Activated CD4-positive, alpha-beta T cell treated with anti-CD3 and anti-CD28 coated beads for 36 hours (primary cell): ENCODE measurements at places on chromosomes 5 and 9. TPM values are rescaled to one million over a fixed set of nuclear protein-coding genes. Genes with fewer than 3 reads are reported as not detected.

SH3TC2 gene
- total RNA-seq = not detected

DNA sequence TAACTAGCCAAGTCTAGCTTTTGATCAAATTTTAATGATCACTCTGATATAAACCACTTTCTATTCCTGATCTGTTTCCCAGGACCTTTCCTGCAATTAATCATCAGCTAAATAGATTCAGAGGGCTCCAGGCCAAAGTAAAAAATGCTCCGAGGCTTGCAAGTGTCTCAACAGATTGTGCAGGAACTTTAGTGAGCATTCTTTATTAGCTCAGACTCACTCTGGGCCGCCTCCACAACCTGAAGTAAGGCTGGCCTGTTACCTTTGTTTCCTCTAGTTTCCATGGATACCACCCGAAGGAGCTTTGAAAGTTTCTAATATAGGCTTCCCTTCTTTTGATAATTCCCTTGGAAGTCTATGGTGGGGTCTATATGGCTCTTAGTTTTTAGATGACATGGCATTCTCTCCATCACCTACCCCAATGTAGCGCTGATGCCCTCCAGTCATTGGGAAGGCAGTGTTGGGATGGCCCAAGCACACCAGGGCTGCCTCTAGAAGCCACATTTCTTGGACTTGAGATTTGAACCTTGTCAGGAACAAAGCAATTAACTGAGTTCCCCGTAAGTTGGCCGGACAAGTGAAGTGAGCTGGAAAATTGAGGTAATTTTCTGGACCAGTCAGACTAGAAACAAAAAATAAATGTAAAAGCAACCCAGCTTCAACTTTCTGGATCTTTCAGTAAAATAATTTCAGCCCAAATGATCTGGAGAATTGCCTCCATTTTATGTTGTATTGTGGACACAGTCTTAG lies 97.6 kb upstream of the LHFPL2 start:
- no peak overlapping the region for H3K27ac ChIP-seq
- no peaks in the 10 kb centered on the region for H3K36me3 ChIP-seq
- no peak overlapping the region for H3K4me3 ChIP-seq
- no peak for DNase-seq
- H3K27me3 ChIP-seq = no peaks in the 10 kb centered on the region

DNA sequence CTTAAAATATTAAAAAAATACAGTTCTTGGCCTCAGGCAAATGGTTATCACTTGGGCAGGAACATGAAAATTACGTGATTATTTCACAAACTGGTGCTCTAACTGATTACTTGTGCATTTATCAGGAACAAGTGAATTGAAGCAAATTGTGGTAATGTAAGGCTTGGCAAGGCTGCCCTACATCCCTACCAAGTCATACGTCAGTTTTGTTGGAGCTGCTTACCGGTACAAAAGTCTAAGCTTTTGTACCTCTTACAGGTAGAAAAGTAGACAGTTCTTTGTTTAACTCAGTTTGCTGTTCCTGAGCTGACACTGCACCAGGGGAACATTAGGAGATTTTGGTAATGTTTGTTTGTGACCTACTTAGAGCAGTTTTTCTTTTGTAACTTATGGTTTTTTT lies 2.2 kb downstream of the G3BP1 start:
- H3K27me3 ChIP-seq = no peaks in the 10 kb centered on the region
- H3K36me3 ChIP-seq = peaks cover 46% of the 10 kb centered on the region
- peaks cover 53% of the 10 kb centered on the region for H3K4me1 ChIP-seq
- DNase-seq = no peak

- no peak overlapping the region for H3K4me3 ChIP-seq
- no peaks in the 10 kb centered on the region for H3K27me3 ChIP-seq
- peaks cover 4% of the 10 kb centered on the region for H3K4me1 ChIP-seq
- peaks cover 36% of the 10 kb centered on the region for H3K36me3 ChIP-seq
- peak; percentile 24 for DNase-seq
These were observed 46.3 kb downstream of the BICD2 start for GRCh38 chr9:92718086-92719001.

GRCh38 chr5:138716456-138716924 lies 36.7 kb upstream of the CTNNA1 start:
- H3K4me1 ChIP-seq = peaks cover 5% of the 10 kb centered on the region
- no peak overlapping the region for H3K27ac ChIP-seq
- no peak overlapping the region for H3K4me3 ChIP-seq
- no peaks in the 10 kb centered on the region for H3K36me3 ChIP-seq

- H3K4me1 ChIP-seq = no peaks in the 10 kb centered on the region
- no peaks in the 10 kb centered on the region for H3K36me3 ChIP-seq
- no peaks in the 10 kb centered on the region for H3K27me3 ChIP-seq
- H3K4me3 ChIP-seq = no peak overlapping the region
- DNase-seq = no peak
These were observed 344.6 kb upstream of the EDIL3 start for GRCh38 chr5:84729326-84729725.

- DNase-seq = peak; percentile 86
- peak overlapping the region; percentile 89 for H3K27ac ChIP-seq
- no peaks in the 10 kb centered on the region for H3K27me3 ChIP-seq
- H3K36me3 ChIP-seq = peaks cover 10% of the 10 kb centered on the region
- peaks cover 89% of the 10 kb centered on the region for H3K4me1 ChIP-seq
These were observed 15.0 kb upstream of the TEX48 start for GRCh38 chr9:114696814-114697544.

WDR31 gene
- total RNA-seq = 1.7 TPM

DNA sequence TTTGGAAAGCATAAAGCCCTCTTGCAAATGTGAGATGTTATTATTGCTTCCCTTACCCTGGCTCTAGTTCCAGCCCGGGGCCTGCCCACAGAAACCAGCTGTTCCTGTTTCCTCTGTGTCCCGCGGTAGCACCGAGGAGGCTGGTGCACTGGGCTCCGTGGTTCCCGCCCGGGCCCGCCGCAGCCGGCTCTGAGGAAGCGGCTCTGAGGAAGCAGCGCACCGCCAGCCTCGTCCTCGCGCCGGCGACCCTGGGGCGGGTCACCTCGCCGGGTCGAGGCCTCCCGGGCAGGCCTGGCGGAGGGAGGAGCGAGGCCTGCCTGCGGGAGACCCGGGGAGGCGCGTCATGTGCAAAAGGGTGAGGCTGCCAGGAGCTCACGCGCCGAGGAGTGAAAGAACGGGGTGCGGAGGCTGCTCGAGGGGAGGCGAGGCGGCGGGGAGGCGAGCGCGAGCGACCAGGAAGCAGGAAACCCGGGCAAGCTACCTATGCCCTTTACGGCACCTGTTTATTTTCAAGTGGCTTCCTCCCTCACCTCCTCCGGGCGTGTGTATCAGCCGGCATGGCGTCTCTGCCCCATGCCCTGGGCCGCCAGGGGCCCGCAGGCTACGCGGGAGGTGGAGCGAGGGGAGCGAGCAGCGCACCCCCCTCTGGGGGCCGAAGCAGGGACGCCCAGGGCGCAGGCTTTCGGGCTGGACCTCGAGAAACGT lies 61.3 kb upstream of the MEGF10 start:
- H3K27ac ChIP-seq = peak overlapping the region; percentile 44
- H3K27me3 ChIP-seq = no peaks in the 10 kb centered on the region
- peak overlapping the region; percentile 56 for H3K4me3 ChIP-seq
- H3K36me3 ChIP-seq = peaks cover 3% of the 10 kb centered on the region
- DNase-seq = peak; percentile 68
- H3K4me1 ChIP-seq = peaks cover 18% of the 10 kb centered on the region

DNA sequence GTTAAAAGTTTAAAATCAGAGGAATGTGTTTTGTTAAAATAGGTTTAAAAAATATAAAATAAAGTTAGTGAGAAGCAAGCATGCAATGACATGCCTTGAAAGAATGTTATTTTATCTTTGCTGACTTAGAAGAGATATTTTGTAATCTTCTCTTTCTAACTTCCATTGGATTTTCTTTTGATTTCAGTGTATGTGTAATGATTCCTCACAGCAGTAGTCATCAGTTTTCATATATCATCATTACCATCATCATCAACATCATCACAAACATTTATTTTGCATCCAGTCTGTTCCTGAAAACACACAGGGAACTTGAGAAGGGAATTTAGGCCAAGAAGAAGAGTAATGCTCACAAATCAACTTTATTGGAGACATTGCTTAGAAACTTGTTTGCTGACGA lies 699.6 kb downstream of the TAF11L14 start:
- no peak overlapping the region for H3K27ac ChIP-seq
- no peak overlapping the region for H3K4me3 ChIP-seq
- no peak for DNase-seq
- H3K27me3 ChIP-seq = no peaks in the 10 kb centered on the region

- H3K27ac ChIP-seq = no peak overlapping the region
- H3K4me1 ChIP-seq = no peaks in the 10 kb centered on the region
- H3K27me3 ChIP-seq = no peaks in the 10 kb centered on the region
- no peaks in the 10 kb centered on the region for H3K36me3 ChIP-seq
- no peak overlapping the region for H3K4me3 ChIP-seq
These were observed 22.9 kb downstream of the DNAH5 start for GRCh38 chr5:13921578-13921977.

GRCh38 chr5:54159153-54159892 lies 151.1 kb downstream of the ARL15 start:
- DNase-seq = no peak
- H3K4me1 ChIP-seq = no peaks in the 10 kb centered on the region
- no peak overlapping the region for H3K4me3 ChIP-seq
- H3K27me3 ChIP-seq = no peaks in the 10 kb centered on the region
- no peak overlapping the region for H3K27ac ChIP-seq

DNA sequence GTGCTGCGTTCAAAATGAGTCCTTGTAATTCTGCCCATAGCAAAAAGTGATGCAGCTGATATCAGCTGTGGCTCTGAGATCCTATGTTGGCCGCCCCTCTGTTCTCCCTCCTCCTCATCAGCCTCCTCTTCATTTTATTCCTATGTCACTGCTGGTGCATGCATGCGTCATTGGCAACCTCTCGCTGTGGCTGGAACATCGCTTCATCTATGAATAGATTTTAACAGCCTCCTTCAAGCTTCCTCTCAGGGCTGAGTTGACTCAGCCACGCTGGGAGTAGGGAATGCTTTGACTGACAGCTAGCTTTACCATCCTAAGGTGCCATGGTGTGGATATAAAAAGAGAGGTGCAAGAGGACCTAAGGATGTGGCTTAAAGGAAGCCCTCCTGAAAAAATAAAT lies 303.5 kb downstream of the PLK2 start:
- peaks cover 8% of the 10 kb centered on the region for H3K27me3 ChIP-seq
- no peak for DNase-seq
- no peaks in the 10 kb centered on the region for H3K4me1 ChIP-seq
- no peak overlapping the region for H3K4me3 ChIP-seq

GRCh38 chr5:170545811-170546210 lies 42.0 kb downstream of the KCNIP1 start:
- H3K27ac ChIP-seq = no peak overlapping the region
- H3K27me3 ChIP-seq = peaks cover 12% of the 10 kb centered on the region
- no peak for DNase-seq
- H3K4me3 ChIP-seq = no peak overlapping the region

GRCh38 chr5:175434800-175435199 lies 9.2 kb downstream of the DRD1 start:
- no peak overlapping the region for H3K4me3 ChIP-seq
- no peak overlapping the region for H3K27ac ChIP-seq
- DNase-seq = no peak
- no peaks in the 10 kb centered on the region for H3K4me1 ChIP-seq

DNA sequence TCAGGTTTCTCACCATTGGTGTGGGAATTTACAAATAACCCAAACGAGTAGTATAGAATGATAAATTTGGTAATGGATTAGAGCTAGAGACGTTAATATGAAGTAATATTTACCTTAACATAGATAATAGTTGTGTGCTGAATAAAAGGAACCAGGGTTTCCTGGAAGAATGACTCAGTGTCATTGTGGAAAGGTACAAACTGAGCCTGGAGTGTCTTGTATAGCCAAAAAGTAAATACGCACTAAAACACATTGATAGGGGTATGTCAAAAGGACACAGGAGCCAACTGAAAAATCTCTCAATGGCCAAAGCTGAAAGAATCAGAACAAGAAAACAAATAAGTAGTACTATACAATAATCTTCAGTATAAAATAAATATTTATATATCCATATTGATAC lies 363.5 kb downstream of the SLCO4C1 start:
- no peak overlapping the region for H3K4me3 ChIP-seq
- H3K27ac ChIP-seq = no peak overlapping the region
- H3K27me3 ChIP-seq = no peaks in the 10 kb centered on the region
- no peak for DNase-seq

DNA sequence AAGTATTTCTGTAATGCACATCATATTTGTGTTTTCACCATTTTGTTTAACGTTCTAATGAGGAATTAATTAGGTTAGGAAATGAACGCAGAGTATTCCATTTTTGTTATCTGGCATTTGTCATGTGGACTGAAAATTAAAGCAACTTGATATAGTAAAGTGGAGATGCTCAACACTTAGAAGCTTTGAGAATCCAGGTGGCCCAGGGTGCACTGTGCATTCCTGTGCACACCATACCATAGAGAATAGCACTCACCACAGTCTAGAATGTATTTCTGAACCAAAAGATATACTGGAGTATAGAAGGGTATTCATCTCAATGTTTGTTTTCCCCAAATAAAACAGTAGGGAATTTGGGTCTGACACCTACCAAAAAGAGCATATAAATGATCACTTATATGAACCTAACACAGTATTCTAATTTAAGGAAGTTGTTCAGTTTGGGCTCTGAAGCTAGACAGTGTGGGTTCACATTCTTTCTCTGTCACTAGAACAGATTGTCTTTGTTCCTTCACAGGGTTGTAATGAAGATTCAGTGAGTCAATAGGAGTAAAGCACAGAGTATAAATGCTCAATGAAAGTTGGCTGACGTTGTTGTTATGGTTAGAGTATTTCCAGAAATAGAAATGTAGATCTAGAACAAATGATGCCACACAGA lies 125.6 kb upstream of the DMRT1 start:
- peaks cover 2% of the 10 kb centered on the region for H3K36me3 ChIP-seq
- H3K4me3 ChIP-seq = no peak overlapping the region
- H3K27ac ChIP-seq = no peak overlapping the region
- H3K4me1 ChIP-seq = no peaks in the 10 kb centered on the region
- DNase-seq = no peak
- H3K27me3 ChIP-seq = peaks cover 1% of the 10 kb centered on the region

DNA sequence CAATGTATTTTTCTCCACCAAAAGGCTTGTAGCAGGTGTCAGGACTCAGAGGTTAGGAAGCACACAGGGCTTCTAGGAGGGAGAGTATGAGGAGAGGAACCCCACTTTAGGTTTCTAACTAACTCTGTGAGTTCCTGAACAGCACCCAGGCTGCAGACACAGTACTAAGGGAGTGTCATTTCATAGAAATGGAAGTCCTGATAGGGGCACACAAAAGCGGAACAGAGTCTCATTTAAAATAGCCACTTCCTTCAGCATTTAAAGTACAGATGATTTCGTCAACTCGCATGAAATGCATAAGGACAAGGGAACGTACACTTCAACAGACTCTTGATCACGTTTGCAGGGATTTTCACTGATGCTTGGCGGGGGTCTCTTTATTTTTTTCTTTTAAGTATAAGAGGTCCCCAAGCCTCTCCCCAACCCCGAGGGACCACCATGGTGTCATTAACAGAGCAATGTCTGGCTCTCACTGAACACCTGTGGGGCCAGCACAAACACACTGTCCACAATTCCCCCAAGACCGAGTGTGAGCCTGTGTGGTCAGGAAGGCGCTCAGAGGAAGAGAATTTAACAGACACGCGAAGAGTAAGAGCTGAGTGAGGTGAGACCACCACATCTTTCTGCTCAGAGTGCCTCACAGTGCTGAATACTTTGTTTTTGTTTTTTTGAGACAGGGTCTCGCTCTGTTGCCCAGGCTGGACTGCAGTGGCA lies 82.3 kb downstream of the SECISBP2 start:
- peaks cover 77% of the 10 kb centered on the region for H3K36me3 ChIP-seq
- peak overlapping the region; percentile 63 for H3K27ac ChIP-seq
- peaks cover 18% of the 10 kb centered on the region for H3K4me1 ChIP-seq
- H3K4me3 ChIP-seq = no peak overlapping the region

VCAN gene
- not detected for total RNA-seq

GCNT4 gene
- total RNA-seq = 1.9 TPM
